Hematopoietic multipotent progenitor cell treated with erythropoietin and hydrocortisone succinate and interleukin-3 and kit ligand, for 6 days (in vitro differentiated cells): ENCODE measurements at places on chromosomes 1 and 21.
A peak's percentile ranks its signal among the peaks of the same experiment; 100 is the strongest.

DNA sequence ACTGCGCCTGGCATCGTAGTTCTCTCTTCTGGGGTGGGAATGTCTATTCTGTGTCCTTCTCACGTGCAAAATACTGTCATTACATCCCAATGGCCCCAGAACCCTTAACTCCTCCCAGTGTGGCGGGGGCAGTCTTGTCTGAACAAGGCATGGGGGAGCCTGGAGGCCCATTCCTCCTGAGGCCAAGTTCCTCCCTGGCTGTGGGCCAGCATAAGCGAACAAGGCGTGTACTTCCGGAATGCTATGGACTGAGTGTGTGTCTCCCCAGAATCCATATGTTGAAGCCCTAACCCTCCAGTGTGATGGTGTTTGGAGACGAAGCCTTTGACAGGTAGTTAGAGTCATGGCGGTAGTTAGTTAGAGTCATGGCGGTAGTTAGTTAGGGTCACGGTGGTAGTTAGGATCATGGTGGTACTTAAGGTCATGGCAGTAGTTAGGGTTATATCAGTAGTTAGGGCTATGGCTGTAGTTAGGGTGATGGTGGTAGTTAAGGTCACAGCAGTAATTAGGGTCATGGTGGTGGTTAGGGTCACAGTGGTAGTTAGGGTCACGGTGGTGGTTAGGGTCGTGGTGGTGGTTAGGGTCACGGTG, 71.0 kb downstream of the PRKCZ start:
- no peak for DNase-seq

- no peak for DNase-seq
Measured at GRCh38 chr1:243558576-243558975, 291.5 kb downstream of the AKT3 start.

DNA sequence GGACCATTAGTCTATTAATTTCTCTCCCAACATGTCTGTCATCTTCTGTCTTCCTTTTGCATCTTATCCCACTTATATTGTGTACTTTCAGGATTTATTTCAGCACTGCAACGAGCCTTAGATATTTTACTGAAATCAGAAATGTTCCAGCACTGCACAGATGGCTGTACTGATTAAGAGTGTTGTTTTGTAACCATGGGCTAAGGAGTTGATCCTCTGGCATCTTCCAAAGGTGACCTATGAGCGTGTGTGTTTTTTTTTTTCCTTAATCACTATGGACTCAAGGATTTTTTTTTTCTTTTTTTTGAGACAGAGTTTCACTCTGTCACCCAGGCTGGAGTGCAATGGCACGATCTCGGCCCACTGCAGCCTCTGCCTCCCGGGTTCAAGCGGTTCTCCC, 7.1 kb upstream of the DDX59 start:
- no peak for DNase-seq

GRCh38 chr1:229448354-229448753, 14.5 kb upstream of the ACTA1 start:
- no peak for DNase-seq

- DNase-seq, result no peak
Measured at GRCh38 chr1:175353066-175353465, 160.5 kb upstream of the KIAA0040 start.

GRCh38 chr1:14242123-14242522, 356.4 kb upstream of the KAZN start:
- no peak for DNase-seq

DNA sequence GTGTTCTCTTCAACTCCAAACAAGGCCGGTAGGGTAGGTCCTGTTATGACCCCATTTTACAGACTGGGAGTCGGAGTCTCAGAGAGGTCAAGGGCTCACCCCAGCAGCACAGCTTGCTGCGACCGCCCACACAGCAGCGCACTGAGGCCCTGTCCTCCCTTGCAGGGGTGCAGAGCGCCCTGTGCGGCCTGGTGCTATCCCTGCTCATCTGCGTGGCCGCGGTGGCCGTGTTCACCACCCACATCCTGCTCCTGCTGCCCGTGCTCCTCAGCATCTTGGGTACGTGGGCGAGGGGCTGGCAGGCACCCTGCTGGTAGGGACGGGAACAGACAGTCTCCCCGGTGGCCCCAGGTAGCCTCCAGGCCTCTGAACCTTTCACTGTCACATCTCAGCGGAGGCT, 55.9 kb downstream of the DISP3 start:
- DNase-seq, result no peak

DNA sequence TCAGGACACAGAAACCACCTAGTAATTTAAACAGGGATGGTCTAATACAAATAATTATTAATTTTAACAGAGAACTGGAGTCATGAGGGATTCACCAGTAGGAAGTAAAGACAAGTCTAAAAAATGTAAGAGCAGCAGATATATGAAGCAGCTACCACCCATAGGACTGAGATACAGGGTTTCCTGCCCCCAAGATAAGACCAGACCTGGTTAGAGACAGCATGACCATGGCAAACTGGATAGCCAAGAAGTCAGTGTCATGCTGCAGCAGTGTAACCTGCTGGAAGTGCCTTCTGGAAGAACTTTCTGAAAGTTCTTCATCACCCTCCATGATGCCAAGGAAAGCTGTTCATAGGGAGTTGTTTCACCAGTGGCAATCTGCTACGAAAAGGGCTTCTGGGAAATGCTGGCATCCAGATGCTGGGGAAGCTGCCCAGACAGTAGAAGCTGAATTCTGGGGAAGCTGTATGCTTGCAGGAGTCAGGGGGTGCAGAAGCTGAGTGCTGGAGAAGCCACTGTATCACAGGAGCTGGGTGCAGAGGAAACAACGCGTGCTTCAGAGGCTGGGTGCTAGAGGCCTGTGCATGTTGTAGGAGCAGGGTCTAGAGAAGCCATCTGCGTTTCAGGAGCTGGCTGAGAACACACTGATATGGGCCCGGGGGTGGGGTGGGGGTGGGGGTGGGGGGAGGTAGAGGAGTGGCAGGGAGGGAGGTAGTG, 356.4 kb downstream of the DISC1 start:
- DNase-seq, result peak; percentile 54

GRCh38 chr1:212207118-212207517, 78.1 kb upstream of the PPP2R5A start:
- no peak for DNase-seq

DNA sequence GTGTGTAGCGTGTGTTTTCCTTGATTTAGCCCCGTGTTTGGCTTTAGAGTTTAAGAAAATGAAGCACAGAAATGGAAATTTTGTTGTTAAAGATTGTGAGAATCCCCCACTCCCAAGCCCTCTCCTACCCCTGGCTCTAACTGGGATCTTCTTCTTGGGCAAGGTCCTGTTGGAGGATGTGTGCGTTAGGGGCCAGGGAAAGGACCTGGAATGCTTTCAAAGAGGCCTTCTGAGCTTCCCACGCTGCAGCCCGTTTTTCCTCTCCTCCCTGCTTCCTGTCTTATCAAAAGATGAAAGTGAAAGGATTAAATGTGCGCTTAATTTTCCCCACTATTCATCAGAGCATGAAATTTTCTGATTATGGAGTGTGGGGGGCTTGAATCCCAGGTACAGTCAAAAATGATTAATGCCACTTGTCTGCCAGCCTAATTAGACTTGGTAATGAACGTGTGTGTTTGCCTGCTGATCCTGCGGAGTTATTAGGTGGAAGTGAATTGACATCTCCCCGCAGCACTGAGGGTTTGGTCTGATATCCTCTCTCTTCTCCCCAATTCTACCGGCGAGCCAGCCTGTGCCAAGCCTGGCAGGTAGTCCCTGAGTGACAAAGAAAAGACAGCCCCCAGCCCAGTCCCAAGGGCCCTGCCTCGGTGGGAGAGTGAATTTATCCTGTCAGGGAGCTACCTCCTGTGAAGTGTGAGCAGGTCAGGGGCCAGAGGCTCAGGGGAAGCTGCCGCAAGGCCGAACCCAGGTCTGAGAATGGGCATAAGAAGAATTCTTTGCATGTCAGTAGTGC, 4.9 kb downstream of the RASSF5 start:
- no peak for DNase-seq

DNA sequence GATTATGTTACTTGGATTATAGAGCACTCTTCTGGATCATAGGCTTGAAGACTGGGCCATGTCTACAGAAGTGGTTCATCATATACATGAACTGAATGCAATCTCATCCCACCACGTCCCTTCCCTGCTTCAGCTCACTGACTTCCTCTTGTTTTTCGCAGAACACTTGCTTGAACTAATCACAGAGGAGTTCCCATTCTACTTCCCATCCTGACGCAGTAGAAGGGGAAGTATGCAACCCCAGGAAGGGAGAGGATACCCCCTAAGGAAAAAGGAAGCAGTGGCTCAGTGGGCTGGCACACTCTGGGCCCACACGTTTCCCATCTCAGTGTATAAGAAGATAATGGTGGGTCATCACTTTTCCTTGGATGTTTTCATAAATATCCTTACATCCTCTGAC, 36.2 kb downstream of the CASQ2 start:
- no peak for DNase-seq

GRCh38 chr1:210239349-210240111, 6.9 kb downstream of the SERTAD4 start:
- peak; percentile 22 for DNase-seq

DNA sequence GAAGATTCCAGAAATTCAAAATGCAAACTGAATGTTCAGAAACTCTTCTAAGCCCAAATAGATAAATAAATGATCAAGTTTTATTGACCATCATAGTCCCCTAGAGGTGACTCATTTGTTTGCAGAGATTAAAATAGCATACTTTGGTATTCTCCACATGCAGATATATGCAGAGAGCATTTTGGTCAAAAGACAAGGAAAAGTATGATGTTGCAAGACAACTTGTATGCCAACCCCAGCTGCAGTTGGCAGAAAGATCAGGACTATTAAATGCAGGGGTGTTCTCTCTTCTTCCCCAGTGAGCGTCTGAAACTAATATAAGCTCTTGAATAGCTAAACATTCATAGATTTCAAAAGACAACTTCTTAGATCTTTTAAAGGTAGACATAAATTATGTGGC, 404.9 kb downstream of the LTN1 start:
- no peak for DNase-seq

GRCh38 chr1:164901031-164901430, 342.0 kb downstream of the PBX1 start:
- no peak for DNase-seq

- DNase-seq, result no peak
Measured at GRCh38 chr1:3419415-3420204, 34.9 kb upstream of the ARHGEF16 start.

DNA sequence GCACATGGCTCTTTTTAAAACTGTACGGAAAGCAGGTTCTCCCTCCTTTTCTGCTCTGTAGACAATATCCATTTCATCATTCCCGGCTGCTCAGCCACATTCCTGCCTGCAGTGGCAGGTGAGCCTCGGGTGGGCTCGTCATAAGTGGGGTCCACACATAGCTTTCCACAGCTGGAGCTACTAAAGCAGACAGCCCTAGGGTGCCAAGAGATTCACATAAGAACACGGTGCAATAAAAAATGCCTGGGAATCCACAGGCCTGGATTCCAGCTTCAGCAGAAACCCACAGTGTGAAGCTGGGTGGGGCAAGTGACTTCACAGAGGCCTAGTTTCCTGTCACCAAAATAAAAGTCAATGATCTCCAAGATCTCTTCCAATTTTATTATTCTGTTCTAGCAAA, 96.4 kb downstream of the MIS18A start:
- no peak for DNase-seq

GRCh38 chr1:173400387-173400995, 76.6 kb upstream of the PRDX6 start:
- DNase-seq, result no peak

- no peak for DNase-seq
Measured at GRCh38 chr1:90936731-90937130, 85.1 kb downstream of the ZNF644 start.

DNA sequence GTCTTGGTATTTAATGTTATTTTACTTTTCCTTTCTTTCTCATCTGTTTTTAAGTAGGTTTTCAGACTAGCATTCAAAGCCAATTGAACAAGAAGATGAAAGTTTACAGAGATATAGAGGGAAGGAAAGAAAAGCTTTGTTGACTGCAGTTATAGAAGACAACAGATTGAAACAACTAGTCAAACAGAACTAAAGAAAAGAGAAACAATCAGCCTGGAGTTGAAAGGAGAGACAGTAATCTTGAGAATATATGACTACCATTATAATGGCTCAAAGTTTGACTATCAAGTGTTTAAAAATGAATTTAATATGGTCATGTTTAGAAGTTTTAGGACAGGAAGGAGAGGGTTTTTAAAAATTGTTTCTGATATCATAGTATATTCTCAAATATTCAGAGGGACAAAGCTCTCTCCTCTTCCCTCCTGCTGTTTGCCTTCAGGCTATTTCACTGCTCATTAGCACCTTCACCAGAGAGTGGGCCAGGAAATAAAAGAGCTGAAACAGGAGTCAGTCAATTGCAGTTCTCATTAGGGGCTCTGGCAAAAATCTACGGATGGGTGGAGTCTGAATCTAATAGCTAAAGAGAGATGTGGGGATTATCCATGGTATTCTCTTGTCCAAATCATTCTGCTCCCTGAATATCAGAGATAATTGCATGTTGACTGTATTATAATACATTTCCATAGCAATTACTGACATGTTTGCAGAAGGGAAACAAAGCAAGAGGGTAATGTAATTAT, 577.8 kb downstream of the BRINP3 start:
- DNase-seq, result no peak

- DNase-seq, result no peak
Measured at GRCh38 chr1:206430031-206430983, 40.0 kb upstream of the IKBKE start.

DNA sequence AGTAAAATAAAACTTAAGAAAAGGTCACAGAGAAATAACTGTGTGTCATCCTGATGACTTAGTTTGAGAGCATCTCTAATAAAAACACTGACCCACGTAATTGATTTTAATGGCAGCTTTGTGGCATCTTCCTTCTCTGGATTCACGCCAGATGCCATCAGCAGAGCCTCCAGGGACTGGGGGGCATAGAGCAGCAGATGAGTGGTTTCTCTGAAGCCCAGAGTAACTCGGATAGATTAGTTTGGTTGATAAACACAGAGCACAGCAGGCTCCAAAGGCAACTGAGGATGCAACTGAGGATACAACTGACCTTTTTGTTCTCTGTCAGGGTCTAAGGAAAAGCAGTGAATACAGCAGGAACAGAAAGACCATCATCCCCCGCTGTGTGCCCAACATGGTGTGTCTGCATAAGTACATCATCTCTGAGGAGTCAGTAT, 180.8 kb downstream of the RPS6KC1 start:
- no peak for DNase-seq

DNA sequence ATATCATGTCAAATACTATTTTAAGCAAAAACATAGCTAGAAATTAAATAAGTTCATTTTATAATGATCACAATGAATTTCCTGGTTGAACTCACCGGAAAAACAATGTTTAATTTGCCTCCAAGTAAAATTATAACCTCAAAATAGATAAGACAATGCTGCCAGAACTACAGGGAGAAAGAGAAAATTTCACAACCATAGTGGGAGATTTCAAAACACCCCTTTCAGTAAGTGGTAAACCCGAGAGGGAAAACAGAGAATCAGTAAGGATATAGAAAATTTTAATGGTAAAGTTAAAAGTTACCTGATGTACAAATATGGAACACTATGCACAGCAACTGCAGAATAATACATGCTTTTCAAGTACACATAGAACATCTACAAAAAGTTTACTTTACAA, 43.2 kb upstream of the PLA2G4A start:
- peak; percentile 33 for DNase-seq

GRCh38 chr1:219088778-219089557, 84.7 kb upstream of the LYPLAL1 start:
- DNase-seq, result peak; percentile 72
